ENCODE measurements at places on chromosomes 12 and 14. TPM values are rescaled to one million over a fixed set of nuclear protein-coding genes. Genes with fewer than 3 reads are reported as not detected.

The PLA2G1B gene
- not detected for total RNA-seq

The PTPRQ gene
- not detected for total RNA-seq

The IPO4 gene
- 45.3 TPM for total RNA-seq

The DPF3 gene
- total RNA-seq: 6.6 TPM

The IFNG-AS1 gene
- not detected for total RNA-seq

The DTX1 gene
- total RNA-seq: 0.25 TPM

The NKX2-1 gene
- total RNA-seq: not detected

The KRT85 gene
- not detected for total RNA-seq

The DIO2 gene
- total RNA-seq: not detected

The ALG10B gene
- total RNA-seq: 13.5 TPM

The KERA gene
- not detected for total RNA-seq

The POLE2 gene
- 35.7 TPM for total RNA-seq

The IFI27 gene
- 158 TPM for total RNA-seq

The MAP3K9 gene
- 4.8 TPM for total RNA-seq

The RBP5 gene
- 0.42 TPM for total RNA-seq

- DNase-seq: no peak
These were observed 399 bp downstream of the NCAPD2 start for GRCh38 chr12:6494258-6494743.

DNA sequence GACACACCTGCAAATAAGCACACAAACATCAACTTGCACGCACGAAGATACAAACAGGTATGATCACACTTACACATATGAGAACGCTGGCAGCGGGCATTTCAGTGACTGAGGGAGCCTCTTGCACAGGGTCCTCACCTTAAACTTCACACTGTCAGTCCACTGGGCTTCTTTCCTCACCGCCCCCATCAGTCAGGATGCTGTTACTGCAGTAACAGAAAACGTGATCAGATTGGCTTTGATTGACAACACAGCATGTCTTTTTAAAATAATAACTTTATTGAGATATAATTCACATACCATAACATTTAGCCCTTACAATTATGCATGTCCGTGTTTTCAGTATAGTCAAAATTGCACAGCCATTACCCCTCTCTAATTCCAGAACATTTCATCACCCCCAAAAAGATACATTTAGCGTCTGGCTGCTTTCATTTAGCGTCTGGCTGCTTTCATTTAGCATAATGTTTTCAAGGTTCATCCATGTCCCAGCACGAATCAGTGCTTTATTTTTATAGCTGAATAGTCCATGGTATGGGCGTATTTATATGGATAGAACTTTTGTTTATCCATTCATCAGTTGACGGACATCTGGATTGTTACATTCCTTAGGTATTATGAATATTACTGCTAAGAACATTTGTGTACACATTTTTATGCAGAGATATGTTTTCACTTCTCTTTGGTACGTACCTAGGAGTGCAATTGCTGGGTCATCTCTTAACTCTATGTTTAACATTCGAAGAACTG, 8.4 kb downstream of the CCDC197 start:
- peak; percentile 46 for DNase-seq

DNA sequence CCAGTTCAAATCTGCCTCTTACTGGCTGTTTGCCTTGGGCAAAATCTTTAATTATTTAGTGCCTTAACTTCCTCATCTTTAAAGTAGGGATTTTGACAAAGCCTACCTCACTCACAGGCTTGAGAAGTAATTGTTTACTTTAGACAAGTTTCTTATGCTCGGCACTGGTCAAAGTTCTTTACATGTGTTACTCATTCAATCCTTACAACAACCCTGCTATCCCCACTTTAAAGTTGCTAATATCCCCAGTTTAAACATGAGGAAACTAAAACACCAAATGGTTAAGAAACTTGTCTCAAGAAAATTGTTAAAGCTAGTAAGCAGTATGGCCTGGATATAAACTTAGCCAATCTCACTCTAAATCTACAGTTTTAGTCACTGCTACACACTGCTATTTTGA, 204.0 kb upstream of the AVPR1A start:
- DNase-seq: no peak

- no peak for DNase-seq
These were observed 2.1 kb upstream of the SLC15A4 start for GRCh38 chr12:128825835-128826234.

DNA sequence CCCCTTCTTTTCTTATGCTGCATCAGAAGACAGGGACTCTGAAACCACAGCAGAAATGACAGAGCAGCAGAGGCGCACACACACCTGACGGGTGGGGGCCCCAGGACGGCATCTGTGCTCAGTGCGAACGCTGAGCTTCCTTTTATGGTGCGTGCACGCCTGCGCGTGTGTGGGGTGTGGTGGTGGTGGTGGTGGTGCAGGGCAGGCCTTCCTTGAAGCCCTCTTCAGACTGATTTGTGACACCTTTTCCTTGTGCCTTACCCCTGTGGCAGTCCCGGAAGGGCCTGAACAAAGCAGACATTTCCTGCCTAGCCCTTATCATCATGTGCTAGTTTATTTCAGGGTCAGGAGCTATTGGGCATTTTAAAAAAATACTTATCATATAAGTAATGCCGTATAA, 75.7 kb downstream of the TSPAN9 start:
- no peak for DNase-seq

DNA sequence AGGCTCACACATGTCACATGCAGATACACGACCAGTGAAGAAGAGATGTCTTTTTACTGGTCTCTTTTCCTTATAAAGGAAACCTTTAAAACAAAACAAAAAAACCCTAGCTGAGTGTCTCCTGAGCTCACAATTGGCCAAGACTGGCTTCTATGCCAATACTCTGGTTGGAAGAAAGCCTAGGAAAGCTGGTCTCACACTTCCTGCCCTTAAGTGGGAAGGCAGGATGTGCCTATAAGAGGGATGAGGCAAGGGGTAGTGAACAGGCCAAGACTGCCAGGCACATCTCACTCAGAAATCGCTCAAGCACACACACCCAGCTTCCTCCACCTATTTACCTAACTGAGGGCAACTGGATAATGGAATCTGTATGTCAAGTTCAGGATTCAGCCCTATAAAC, 50.0 kb downstream of the SOCS2 start:
- no peak for DNase-seq

DNA sequence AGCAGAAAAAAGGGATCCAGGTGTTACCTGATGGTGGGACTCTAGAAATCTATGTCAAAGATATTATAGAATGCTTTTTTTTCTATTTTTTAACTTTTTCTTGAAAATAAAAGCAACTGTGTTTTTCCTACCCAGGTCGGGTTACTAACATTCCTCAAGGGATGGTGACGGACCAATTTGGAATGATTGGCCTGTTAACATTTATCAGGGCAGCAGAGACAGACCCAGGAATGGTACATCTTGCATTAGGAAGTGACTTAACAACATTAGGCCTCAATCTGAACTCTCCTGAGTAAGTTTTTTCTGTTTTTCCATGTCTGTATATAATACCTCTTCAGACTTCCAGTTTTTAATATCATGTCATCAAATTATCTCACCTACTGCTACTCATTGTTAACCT, 27.6 kb upstream of the KCNMB4 start:
- no peak for DNase-seq

- no peak for DNase-seq
These were observed 25.6 kb upstream of the CCDC60 start for GRCh38 chr12:119308708-119309456.

DNA sequence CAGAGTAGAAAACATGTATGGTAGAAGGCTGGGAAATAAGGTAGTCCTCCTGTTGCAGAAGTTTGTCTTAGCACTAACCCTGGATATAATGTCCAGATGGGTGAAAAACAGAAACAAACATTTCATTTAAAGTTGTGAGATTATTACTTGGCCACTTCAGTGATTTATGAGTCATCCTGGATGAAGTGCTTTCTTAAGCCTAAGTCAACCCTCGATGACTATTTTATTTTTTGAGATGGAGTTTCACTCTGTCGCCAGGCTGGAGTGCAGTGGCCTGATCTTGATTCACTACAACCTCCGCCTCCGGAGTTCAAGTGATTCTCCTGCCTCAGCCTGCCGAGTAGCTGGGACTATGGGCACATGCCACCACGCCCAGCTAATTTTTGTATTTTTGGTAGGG, 10.2 kb downstream of the DLST start:
- DNase-seq: no peak

DNA sequence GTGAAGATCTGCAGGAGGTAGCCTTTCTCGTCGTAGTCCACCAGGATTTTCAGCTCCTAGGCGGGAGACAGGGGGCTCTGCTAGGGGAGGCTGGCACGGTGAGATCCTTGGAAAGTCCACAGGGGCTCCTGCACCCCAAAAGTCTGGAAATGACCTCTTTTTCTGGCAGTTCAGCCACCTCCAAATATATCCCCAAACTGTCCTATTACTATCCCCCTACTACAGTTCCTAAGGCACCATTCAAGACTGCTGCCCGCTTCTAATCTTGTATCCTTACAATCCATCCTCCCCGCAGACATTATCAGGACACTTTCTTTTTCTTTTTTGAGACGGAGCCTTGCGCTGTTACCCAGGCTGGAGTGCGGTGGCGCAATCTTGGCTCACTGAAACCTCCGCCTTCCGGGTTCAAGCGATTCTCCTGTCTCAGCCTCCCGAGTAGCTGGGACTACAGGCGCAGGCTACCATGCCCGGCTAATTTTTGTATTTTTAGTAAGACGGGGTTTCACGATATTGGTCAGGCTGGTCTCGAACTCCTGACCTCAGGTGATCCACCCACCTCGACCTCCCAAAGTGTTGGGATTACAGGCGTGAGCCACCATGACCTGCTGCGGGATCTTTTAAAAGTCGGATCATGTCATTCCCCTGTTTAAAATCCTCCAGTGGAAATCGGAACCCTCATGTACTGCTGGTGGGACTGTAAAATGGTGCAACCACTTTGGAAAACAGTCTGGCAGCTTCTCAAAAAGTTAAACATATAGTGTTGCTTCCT, 18.5 kb downstream of the HPD start:
- no peak for DNase-seq

- DNase-seq: no peak
These were observed 43.5 kb downstream of the BCAT1 start for GRCh38 chr12:24905431-24905830.

DNA sequence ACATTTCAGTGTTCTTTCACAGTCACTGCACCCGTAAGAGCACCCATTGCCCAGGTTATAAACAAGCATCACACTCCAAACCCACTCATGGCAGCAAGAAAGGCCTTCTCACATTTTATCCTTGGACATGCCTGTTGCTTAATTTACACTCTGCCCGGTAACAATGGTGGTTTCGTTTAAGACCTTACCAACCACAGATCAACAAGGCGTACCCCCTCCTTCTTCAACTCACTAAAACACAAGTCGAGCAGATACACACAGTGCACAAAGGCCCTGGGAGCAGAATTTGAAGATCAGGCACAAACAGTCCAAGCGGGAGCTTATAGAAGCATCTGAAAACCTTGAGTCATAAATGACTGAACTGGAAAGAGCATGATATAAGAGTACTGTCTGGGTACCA, 98.1 kb downstream of the GALC start:
- no peak for DNase-seq

DNA sequence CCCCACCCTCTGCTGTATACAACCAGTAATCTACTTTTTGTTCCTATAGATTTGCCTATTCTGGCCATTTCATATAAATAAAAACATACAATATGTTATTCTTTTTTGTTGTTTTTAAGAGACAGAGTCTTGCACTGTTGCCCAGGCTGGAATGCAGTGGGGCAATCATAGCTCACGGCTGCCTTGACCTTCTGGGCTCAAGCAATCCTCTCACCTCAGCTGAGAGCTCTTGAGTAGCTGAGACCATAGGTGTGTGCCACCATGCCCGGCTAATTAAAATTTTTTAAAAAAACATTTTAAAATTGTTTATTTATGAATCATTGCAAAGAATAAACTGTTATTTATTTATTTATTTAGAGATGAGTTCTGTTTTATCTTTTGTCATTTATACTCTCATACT, 11.6 kb downstream of the PTGR2 start:
- DNase-seq: no peak

DNA sequence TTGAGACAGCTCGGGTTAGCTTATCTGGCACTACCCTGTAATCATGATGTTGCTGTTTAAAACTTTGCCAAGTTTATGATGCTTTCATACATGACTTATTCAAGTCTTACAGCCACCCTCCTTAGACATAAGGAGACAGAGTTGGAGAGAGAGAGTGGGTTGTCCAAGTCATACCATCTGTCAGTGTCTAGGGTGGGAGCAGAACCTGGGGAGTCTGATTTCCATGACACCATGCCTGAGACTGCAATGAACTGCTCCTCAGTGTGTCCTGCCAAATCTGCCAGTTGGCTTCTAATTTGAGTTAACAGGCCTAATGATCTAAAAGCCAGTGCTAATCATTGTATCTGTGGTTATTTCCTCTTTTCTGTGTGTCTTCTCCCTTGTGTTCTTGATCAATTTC, 43.7 kb upstream of the PHC1 start:
- DNase-seq: no peak

- no peak for DNase-seq
These were observed 2.2 kb upstream of the EP400 start for GRCh38 chr12:131947482-131948027.

- no peak for DNase-seq
These were observed 89.7 kb downstream of the ADGRD1 start for GRCh38 chr12:131043401-131043871.

GRCh38 chr14:98692832-98693231, 579.2 kb downstream of the BCL11B start:
- DNase-seq: no peak

GRCh38 chr12:28226705-28227104, 36.4 kb downstream of the CCDC91 start:
- no peak for DNase-seq

DNA sequence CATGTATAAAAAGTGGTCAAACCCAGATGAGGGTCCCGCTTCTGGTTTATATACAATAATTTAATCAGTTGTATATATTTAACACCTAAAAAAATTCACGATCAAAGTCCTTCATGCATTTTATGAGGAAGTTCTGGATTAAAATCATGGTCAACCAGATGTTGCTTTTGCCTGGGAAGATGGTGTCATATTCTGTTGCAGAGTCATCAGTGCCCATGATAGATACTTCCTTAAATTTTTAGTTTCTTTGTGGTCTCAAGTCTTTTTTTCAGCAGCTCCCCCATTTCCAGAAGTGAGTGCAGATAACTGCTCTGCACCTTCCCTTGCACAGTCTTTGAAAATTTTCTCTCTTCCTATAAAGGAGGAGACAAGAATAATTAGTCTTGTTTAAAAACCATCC, 16.1 kb downstream of the ERP29 start:
- no peak for DNase-seq

GRCh38 chr14:97920201-97920600, 1123.0 kb downstream of the VRK1 start:
- DNase-seq: no peak

DNA sequence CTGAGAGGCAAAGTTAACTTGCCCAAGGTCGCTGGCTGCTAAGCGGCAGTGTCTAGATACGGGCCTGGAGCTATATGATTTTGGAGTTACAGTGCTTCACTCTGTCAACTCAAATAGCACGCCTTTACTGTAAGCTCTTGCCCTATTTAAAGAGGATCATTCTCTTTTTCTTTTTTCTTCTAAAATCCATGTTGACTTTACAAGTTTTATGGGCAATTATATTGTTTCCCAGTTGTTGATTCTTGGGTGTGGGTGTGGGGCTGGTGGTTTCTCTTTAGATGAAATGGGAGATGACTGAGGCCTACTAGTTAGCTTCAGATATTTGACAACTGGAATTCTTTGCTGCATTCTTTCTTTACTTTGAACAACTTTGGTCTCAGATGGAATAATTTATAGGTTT, 70.7 kb downstream of the C12orf75 start:
- no peak for DNase-seq

Data from activated CD4-positive, alpha-beta T cell treated with anti-CD3 and anti-CD28 coated beads, Interleukin-2, amount 10 ng/mL, durations not matched to agents 7 days and 5 days (primary cell).